ENCODE measurements at places on chromosomes 16 and 17.

GRCh38 chr17:49357516-49357915 is 4.5 kb downstream of the ZNF652 start:
- DNase-seq, result no peak

GRCh38 chr16:73037331-73037745 is 10.6 kb downstream of the ZFHX3 start:
- DNase-seq, result no peak

GRCh38 chr17:78644224-78644623 is 67.0 kb upstream of the DNAH17 start:
- DNase-seq, result no peak

- peak; percentile 16 for DNase-seq
Observed at GRCh38 chr17:72416054-72416675, 295.3 kb downstream of the SOX9 start.

DNA sequence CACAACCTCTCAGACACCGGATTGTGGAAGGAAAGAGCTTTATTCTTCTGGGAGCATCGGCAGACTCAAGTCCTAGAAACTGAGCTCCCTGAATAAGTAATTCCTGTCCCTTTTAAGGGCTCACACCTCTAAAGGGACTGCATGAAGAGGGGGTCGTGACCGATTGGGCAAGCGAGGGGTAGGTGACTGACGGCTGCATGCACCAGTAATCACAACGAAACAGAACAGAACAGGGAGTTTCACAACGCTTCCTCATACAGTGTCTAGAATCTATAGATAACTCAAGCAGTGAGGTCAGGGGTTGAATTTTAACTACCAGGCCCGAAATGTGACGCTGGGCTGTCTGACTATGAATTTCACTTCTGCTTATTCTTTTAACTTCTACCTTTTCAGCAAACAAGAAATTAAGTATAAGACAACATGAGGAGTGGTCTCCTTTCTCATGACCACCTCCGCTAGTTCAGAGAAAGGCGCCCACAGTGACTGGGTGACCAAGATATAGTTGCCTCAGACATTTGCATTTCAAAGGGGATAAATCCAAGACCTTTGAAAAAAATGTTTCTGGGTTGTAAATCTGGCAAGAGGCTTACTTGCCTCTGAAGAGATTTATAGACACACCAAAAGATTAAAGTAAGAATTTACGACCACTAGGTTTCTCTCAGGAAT is 88.4 kb upstream of the ATF7IP2 start:
- no peak for DNase-seq

DNA sequence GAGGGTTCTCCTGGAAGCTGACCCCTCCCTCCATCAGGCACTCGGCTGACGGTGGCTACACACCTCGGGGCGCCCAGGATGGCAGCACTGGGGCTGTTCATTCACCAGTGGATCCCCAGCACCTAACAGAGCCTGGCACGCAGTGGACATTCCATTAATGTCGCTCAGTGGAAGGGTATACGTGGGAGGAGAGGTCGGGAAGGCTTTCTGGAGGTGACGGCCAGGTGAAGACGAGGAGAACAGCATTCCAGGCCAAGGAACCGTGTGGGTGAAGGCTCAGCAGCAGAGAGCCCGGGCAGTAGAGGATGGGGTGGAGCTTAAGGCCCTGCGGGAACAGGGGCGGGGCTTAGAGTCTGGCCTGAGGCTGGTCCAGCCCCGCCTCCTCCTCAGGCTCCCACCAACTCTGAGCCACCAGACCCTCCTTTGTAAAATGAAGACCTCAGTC is 2.5 kb upstream of the HS3ST6 start:
- DNase-seq, result peak; percentile 64

DNA sequence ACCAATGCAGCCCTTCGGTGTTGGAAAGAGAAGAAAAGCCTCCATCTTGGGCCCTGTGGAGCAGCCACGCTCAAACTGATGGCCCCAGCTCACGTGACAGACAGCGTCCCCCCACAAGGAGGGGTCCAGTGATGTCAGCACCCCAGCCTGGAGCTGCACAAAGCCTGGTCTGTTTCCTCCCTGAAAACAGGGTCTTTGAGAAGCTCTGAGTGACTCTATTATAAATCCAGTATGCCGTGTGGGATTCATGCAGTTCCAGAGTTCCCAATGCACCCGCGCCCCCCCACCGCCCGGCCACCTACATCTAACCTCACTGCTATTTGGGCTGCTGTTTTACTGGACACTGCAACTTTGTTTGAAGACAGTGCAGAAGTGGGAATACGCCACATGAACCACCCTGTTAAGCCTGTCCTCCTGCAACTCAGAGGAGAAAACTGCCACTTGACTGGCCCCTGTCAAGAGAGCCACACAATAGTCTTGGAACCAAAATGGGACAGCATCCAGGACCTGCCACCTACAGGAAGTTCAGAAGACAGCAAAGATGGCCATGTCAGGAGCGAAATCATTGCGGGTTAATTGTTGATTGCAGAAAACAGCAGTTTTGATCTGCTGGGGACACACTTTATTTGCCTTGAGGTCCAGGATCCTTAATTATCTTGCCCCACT is 33.1 kb downstream of the PMP22 start:
- DNase-seq, result no peak

DNA sequence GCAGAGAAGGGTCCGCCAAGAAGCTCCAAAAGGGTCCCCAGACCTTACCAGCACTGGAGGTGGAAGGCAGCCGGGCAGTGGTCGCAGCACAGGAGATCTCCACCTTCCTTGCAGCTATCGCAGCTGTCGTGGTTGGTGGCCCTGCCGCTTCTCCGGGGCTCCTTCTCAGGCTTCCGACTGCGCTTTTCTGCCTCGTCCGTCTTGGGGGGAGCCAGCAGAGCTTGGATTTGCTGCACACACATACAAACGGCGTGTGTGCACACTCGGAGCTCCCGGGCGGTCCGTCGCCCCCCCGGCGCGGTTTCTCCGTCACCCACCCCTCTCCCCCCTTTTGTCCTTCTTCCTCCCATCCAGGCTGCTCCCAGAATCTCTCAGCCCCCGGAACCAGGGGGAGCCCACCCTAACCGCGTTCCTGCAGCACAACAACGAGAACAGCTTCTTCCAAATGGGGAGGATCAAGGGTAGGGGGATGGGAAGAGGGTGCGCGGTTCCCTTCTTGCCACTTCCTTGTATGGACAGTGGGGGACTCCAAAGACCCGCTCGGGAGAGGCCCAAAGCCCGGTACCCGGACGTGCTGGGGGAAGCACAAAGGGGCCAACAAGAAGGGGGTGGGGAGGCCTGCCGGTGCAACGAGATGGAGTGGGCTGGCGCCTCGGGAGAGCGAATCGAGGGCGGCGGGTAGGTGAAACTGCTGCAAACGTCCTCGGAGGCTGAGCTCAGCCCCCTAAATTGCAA is 1.1 kb downstream of the PHF12 start:
- peak; percentile 42 for DNase-seq

DNA sequence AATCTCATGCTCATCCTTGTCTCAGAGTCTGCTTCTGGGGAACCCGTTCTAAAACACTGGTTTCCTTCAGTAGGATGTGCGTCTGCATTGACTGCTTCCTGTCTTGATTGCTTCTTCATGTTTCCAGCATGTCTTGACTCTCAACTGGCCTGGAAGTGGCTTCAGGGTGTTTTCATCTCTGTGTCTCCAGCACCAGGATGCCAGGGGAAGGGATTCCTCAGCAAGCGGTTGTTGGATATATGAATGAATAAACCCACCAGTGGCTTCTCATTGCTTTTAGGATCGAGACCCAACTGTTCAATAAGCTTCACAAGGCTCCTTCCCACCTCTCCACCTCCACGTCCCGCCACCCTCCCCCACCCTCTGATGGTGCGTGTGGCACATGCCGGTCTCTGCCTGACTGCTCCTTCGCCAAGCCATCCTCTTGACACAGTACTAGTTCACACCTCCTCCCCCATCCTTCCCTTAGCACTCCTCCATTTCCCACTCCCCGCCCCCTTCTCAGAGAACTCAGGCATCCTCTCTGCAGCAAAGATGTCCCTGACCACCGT is 14.1 kb upstream of the TNS4 start:
- DNase-seq, result no peak

DNA sequence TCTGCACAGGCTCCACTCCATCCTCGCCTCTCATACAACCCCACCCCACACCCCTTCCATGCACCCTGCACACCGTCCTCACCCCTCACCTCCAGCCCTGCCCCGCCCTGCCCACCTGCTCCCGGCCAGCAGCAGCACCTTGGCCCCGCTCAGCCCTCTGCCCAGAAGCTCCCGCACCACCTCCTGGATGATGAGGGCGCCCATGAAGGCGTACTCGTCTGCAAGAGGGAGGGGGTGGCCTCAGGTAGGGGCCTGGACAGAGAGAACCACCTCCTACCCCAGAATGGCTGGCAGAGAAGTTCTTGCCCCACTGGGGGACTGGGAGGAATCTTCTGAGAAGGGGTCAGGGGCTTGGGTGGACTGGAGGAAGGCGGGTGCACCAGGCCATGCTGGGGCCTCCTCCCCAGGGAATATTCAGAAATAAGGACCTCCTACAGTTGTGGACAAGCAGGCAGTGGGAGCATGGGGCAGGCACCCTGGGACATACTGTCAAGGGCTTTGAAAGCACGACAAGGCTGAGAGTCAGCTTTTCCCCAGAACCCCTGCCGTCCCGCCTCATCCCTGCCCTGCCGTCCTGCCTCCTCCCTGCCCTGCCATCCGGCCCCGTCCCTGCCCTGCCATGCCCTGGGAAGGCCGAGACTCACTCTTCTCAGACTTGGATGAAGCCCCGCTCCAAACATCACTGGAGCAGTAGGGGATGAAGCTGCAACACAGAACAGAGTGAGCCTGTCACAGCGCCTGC is 3.1 kb downstream of the NOTUM start:
- DNase-seq, result no peak
